NCI-H2171 (cell line): ENCODE measurements at places on chromosomes 3 and 15.
A peak's percentile ranks its signal among the peaks of the same experiment; 100 is the strongest.

GRCh38 chr15:58407778-58408177, 24.0 kb upstream of the LIPC start:
- DNase-seq, result no peak

- DNase-seq, result no peak
These were observed 365.7 kb upstream of the ICE2 start for GRCh38 chr15:60844511-60845174.

GRCh38 chr3:62965311-62965710, 90.1 kb upstream of the CADPS start:
- DNase-seq, result no peak

DNA sequence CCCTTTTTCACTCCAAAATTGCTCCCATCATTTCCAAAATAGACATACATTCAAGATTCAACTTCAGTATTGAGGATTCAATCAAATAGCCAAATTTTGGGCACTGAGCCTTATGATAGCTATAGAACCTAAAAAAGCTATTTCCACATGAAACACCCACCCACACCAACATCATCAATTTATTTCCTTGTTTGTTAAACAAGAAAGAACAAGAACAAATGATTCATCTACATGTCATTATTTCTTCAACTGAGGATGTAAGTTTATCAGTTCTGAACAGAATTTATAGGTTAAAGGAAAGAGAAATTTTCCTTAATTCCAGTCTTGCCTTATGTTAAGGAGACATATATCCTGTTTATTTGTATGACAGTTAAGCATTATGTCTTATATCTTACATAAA, 32.2 kb downstream of the DPPA2 start:
- DNase-seq, result no peak

DNA sequence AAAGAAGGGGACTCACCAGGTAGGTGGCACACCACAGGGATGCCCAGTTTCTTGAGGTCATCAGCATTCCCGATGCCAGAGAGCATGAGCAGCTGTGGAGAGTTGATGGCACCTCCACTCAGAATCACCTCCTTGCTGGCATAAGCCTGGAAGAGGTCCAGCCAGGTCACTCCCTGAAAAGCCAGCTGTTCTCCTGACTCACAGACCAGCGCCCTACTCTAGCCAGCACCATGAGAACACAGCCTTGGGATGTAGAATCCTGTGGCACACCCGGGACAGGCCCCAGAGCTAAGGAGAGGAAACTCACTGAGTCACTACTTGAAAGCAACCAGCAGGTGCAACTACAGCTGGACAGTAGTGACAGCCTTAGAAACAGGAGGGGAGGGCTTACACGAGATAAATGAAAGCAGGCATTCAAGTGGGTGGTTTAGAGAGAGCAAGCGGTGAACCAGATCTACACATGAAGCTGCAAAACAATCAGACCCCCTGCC, 24.5 kb downstream of the CHDH start:
- no peak for DNase-seq

DNA sequence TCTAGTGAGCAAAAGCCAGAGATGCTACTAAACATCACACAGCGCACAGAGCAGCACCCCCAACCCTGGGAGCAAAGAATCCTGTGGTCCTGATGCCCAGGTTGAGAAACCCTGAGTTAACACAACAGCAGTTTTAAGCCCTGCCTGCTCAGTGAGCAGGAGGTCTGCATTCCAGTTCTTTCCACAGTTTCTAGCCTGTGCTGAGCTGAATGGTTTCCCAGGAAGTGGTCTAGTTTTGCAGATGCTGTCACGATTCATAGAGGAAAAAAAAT, 171.1 kb upstream of the PROK2 start:
- no peak for DNase-seq

DNA sequence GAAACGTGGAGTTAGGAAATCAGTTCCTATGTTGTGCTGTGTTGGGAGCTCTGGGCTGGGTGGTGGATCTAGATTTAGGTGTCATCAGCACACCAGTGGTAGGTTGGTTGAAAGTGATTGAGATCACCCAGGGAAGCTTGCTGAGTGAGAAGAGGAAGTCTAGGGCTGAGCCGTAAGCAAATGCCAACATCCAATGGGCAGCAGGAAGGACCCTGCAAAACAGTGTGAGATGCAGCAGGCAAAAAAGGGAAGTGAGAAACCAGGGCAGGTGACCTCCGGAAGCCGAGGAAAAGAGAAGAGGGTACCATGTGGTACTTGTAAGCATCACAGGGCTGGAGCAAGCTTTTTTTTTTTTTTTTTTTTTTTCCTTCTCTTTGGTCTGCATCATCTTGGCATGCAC, 15.9 kb upstream of the COPG1 start:
- DNase-seq, result no peak

GRCh38 chr3:193040836-193041672, 123.4 kb upstream of the MB21D2 start:
- DNase-seq, result peak; percentile 39

- DNase-seq, result no peak
These were observed 45.9 kb downstream of the HRH1 start for GRCh38 chr3:11199902-11200845.

DNA sequence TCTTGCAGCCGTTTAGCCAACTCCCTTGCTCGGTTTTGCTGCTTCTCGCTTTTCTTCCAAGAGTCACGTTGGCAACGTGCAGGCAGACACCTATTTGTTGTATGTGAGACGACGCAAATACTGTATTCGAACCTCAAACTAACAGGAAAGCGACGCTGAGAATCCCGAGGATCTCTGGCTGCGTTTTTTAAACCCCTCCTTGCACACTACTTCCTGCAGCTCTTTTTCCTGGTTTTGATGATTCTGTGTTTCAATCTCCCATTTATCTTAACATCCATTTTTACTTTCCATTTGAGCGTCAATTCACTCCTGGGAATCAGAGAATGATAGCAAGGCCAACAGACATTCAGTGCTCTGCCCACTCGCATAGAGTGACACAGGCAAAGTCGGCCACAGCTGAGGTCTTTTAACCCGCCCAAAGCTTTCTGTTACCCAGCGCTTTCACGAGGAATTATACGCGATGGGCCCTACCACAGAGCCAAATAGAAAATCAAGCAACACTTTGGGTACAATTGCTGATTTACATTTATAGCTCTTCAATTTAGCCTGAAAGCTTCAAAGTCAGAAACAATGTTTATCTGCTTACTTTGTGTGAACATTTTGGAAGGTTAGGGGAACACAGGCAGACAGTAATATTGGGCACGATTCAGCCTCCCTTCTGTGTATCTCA, 1.6 kb upstream of the ANXA2 start:
- DNase-seq, result no peak

DNA sequence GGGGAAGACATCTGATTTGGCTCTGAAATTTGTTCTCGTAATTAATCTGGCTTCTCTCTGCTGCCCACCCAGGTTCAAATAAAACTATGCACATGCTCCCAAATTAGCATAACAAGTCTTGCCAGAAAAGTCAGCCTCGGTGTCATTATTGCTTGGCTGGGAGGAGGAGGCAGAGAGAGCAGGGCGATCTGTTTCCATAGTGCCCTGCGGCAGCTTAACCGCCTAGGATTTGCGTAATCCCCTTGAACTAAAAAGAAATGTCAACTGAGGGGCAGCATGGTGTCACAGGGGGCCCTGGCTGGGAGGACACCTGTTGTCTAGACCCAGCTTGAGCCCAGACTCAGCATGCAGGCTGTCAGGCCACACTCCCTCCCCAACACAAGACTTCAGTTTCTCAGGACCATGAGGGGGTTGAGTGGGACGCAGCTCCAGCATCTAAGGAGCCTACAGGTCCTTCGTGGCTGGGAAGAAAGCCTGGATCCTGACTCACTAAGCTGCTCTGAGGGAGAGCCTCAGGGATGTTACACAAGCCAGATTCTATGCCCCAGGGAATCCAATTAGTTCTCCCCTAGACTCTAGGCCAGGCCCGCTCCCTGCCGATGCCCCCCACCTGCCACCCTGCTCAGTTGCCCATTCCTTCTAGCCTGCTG, 17.3 kb downstream of the MRPS11 start:
- no peak for DNase-seq

GRCh38 chr3:25587526-25587925, 77.2 kb downstream of the TOP2B start:
- DNase-seq, result no peak

DNA sequence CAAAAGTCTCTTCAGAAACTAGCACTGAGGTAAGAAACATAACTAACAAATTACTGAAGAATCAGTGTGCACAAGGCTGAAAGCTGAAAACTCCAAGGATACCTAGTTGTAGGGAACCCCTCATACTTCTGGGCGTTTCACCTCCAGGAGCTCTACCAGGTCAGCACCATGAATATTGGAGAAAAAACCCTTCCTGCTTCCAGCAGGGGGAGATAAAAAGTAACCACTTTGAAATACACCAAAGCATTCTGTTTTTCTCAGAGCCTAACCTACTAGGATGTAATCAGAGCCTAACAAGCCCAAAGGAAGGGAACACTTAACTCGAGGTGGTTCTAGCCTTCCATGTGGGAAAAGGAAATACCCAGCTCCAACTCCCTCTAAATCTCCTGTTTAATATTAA, 175.8 kb upstream of the MME start:
- DNase-seq, result no peak

- DNase-seq, result no peak
These were observed 101.3 kb downstream of the LINGO1 start for GRCh38 chr15:77531191-77532000.

DNA sequence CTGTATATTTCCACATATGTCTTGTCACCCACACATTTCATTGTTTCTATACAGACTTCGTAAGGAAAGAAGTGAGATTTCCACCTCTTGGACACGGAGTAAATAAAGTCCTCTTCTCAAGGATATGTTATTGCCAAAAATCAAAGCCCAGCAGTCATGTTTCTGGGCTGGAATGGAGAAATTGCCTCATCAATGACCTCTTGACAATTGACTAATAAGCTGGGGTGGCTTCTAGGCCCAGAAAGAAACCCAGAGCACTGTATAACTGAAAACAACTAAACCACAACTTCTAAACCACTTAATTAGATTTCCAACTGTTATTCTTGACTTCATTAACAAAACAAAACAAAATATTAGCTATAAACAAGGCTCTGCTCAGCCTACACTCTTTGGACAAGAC, 56.4 kb upstream of the SLC24A5 start:
- DNase-seq, result no peak

GRCh38 chr3:32340039-32340438, 51.6 kb upstream of the CMTM7 start:
- DNase-seq, result peak; percentile 24

DNA sequence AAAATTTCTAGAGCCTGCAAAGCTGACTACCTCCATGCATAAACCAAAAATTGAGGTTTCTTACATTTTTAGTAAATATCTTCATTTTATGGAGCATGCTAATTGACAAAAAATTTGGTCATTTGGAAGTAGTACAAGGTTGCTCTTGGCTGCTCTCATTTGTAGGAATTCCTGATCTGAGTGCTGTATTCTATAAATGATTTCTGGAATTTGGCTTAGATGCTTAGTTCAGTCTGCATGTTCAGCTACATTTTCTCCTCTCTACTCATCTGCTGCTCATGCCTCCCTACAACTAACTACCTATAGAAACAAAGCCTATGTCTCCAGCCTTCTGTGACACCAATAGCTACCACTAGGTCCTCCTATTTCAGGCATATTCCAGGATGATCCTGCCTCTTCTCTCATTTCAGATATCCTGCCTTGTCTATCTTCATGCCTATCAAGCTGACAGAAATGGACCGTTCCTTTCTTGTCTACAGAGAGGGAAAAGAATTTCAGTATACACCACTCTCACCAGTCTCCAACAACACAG, 901.1 kb downstream of the TBL1XR1 start:
- no peak for DNase-seq

- no peak for DNase-seq
These were observed 60.0 kb downstream of the GAP43 start for GRCh38 chr3:115683305-115683704.

- DNase-seq, result no peak
These were observed 27.0 kb upstream of the TFG start for GRCh38 chr3:100682056-100682853.

- no peak for DNase-seq
These were observed 81.4 kb downstream of the TOP2B start for GRCh38 chr3:25583343-25583742.

DNA sequence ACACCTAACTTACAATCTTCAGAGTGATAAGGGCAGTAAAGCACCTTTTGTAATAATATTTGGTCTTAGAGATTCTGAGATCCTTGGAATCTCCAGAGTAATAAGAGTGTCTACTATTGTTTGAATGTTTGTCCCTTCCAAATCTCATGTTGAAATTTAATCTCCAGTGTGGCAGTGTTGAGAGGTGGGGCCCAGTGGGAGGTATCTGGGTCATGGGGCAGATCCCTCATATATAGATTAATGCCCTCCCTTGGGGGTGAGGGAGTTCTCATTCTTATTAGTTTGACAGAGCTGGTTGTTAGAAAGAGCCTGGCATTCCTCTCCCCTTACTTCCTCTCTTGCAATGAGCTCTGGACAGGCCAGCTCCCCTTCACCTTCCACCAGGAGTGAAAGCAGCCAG, 16.0 kb downstream of the DZIP1L start:
- no peak for DNase-seq

GRCh38 chr15:23853286-23853685, 166.2 kb upstream of the NDN start:
- no peak for DNase-seq

- DNase-seq, result no peak
These were observed 78.2 kb downstream of the CHAC1 start for GRCh38 chr15:41031232-41032078.
